ENCODE measurements at places on chromosomes 4 and X.

DNA sequence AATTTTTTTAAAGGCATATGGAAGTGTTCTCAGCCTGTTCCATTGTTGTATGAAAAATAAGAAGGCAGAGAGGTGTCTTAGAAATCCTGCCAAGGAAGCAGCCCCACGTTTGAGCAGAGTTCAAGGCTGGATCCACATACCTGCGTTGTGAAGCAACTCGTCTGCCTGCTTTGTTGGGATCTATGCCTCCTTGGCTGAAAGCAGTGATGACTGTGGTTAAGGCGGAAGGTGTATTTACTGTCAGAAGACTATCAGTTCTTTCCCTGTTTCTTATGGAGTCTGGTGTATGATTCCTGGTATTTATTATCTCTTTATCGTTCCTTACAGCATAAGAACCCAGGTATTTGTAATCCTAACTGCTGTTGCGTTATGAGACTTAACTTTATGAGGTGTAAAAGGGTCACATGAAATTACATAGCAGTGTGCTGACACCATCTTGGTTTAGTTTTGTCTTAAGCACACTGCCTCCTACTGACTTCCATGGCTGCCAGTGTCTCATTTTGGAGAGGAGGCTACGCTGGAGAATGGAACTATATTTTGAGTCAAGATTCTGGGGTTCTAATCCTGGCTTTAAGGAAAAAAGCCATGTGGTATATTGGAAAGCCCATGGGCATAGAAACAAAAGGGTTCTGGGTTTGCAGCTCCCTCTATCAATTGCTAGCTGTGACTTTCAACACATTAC is 3.1 kb upstream of the MSMO1 start:
- DNase-seq, result no peak

- DNase-seq, result peak; percentile 4
Observed at GRCh38 chrX:133776072-133776471, 209.3 kb downstream of the GPC3 start.

- no peak for DNase-seq
Observed at GRCh38 chr4:160498211-160498610, 1395.3 kb downstream of the RAPGEF2 start.

DNA sequence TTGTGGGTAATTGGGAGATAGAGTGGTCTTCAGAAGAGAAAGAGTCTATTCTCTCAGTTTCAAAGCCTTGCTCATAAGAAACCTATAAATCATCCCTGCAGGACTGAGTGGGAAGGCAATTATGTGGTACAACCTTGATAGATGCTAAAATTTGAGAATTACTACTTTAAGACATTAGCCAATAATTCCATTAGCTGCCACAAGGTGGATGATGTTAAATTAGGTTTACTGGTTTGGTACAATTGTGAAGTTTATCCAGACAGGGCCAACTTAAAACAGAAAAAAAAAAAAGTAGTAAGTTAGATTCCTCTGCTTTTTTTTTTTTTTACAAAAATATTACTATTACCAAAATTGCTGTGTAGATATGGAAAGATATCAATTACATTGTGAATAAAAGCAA is 73.2 kb upstream of the AMOT start:
- no peak for DNase-seq

DNA sequence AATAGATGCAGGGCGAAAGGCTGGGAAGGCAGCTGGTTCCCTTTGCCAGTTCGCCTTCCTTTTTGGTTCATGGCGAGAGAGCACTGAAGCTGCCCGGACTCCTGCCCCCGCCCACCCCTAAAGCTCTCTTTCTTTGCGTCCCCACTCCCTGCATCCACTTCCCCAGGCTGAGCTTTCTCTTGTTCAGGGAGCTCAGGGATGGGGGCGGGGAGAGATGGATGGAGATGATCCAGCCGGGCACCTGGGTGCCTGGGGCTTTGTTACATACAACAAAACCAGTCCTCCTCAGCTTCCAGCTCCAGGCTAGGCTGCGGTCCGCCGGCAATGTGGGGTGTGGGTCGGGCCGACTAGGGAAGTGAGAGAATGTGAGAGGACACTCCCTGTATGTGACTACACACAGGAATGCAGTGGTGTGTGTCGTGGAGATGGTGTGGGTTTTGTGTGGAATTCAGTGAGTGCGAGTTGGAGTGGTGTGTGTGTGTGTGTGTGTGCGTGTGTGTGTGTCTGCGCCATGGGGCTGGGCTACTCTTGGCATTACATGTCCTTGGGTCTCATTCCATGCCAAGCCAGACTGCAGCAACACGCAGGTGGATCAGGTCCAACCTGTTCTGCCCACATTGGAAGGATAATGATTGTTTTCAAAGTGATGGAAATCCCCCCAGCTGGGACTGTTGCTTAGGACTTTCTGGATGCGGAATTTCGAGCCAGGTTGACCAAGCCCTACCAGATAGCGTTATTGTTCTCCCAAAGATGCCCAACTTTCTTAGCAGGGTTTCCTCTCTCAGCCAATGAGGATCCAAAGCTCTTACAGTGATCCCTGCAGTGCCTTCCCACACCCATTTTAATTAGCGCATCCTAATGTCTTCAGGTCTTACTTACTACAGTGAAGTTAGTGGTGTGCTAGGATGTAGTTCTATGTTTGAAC is 149.4 kb upstream of the CHRDL1 start:
- DNase-seq, result no peak

GRCh38 chr4:146638786-146639505 is at the start of gene POU4F2:
POU4F2 (plus strand) TSS chr4:146638893; CDS start chr4:146639141, 248 bp downstream.
- no peak for DNase-seq

DNA sequence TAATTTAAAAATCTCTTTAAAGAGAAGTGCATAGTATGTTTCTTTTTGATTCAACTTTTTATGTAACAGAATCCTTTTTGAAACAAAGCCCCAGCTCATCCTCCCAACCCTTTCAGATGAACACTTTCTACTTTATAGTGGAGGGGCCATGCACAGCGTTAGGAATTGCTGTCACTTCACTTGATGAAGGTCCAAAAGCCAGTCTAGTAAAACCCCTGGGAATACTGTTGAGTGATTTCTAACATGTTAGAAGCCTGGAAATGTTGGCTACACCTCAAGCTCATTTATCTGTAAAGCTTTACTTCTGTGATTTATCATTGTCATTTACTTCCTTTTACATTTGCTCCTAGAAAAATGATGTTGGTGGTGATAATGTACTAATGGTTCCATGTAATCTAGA is 1608.9 kb upstream of the TENM3 start:
- no peak for DNase-seq

DNA sequence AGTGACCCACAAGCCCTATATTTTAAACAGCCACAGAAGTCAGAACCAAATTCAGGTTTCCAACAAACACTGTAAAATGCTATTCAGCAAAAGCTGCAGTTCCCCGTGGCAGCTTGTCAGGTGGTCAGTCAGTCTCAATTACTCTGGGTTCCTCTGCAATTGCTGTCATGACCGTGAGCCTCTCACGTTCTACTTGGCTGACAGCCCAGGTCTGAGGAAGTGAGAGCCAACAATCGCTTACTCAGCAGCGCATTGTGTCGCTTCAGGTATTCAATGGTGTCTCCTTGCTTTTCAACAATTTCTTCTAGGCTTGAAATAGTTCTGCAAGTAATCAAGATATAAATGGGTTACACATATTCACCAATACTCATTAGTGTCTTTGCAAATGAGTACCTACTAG is 25.8 kb downstream of the TRIM75 start:
- no peak for DNase-seq

DNA sequence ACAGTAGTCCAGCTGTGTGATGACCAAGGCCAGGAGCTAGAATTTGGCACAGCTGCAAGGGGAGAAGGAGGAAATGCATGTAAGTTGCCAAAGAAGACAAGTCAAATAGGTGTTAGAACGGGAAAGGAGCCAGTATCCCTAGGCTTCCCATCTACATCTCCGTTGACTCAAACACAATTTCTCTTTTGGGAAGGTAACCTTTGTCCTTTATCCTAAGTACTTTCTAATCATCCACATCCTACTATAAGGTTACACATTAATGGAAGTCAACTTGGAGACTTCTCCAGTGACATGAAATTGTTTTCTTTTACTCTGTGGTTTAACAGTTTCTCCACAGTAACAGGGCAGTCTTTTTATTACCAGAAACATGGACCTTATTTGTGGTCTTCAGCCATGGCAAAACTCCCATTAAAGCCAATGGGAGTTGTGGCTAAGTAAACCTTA is 620.0 kb downstream of the ANKRD50 start:
- no peak for DNase-seq

DNA sequence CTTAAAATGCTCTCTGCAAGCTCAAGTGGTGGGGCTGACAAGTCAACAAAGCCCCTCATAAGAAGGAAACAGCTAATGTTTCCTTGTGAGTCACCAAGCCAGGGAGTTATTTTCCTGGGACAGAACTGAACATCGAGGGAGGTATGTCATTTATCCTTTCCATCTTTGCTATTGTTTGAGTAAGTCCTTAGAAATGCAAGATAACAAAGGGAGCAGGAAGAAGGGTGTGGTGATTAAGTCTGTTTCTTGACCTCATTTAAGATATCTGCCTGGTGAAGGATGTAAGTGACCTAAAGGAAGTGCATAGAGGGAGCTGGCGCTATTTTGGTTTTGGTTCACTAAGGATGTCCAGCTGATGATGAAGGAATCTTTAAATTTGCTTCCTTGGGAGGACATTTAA is 39.9 kb downstream of the ATG4A start:
- DNase-seq, result no peak

GRCh38 chr4:85474818-85475630 is at the start of gene ARHGAP24:
ARHGAP24 (plus strand) TSS chr4:85475150.
- DNase-seq, result no peak

DNA sequence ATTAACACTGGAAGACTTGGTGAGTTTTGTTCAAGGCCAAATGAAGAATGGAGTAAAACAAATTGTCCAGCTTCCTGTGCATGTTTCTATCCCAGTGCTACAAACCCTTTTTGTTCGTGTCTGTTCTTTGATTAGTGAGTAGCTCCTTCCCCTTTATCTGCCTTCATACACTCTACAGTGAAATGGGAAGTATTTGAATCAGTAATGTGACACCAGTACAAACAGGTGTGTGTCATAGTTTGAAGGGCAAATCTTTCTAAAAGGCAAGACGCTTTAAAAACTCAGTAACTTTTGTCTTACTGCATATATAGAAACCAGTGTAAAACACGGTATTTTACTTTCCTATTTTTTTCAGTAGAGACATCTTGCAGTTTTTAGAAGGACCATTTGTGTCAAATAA is 5.9 kb downstream of the ARHGEF38 start:
- DNase-seq, result no peak

- no peak for DNase-seq
Observed at GRCh38 chrX:73818200-73819116, 255.5 kb downstream of the CHIC1 start.

GRCh38 chr4:4289941-4290850 is at the start of the genes LYAR and ZBTB49:
LYAR (minus strand) TSS chr4:4290154; CDS start chr4:4283742, 6,412 bp downstream.
ZBTB49 (plus strand) TSS chr4:4290251; CDS start chr4:4299946, 9,695 bp downstream.
- peak; percentile 97 for DNase-seq

- DNase-seq, result no peak
Observed at GRCh38 chrX:123324625-123325024, 140.5 kb downstream of the GRIA3 start.

- DNase-seq, result no peak
Observed at GRCh38 chrX:132958091-132958703, at the start of gene HS6ST2. HS6ST2 (minus strand) TSS chrX:132958629.

- DNase-seq, result no peak
Observed at GRCh38 chrX:112888916-112889315, 48.3 kb upstream of the AMOT start.

DNA sequence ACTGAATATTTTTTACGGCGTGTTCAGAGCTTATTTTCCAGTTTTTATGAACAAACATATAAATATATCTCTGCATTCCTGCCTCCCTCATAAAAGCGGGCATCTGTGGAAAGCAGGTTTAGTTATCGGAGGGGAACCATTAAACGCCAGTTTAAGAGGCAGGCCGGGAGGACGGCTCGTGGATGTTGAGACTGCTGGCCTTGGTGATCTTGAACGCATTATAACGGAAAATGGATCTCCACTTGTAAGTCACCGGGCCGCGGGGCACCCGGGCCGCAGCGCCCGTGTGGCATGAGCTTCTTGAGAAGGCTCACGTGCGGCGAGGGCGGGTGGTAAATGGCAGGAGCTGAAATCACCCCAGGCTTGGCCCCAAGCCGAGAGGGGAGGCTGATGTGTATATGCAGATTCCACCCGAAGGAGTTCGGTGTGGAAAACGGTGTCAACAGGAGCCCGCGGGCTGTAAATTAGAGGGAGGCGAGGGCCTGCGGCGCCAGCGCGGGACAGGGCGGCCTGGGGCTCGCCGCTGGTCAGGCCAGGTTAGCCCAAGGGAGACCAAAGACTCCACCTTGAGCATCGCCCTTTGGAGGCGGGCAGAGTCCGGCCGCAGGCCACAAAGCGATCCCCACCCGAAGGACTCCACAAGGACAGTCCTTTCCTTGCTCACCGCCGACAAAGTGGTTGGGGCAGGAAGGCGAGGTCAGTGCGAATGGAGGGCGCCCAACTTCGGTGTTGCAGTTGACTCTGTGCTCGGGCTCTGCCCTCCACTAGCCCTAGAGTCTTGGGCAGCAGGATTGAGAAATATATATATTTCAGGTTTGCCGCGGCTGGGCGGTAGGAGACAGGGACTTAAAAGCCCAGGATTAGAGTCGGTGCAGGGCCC is 1.3 kb upstream of the HAND2 start:
- no peak for DNase-seq

- DNase-seq, result no peak
Observed at GRCh38 chrX:148609515-148610327, 109.3 kb downstream of the AFF2 start.

- DNase-seq, result no peak
Observed at GRCh38 chr4:122012735-122013134, 60.9 kb upstream of the TRPC3 start.

DNA sequence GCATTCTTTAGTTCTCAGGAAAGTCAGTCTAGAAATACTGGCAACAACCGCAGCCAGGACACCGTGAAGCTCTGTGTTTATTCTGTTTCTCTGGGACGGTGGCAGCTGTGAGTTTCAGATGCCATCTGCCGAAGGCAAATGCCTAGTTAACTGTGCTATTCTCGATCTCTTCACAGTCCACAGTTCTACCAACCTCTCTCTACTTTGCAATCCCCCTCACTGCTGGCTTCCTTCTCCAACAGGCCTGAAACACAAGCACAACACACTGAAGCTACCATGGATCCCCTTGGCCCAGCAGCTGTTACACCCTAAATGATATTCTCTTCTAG is 118.8 kb downstream of the ZNF827 start:
- DNase-seq, result no peak

- no peak for DNase-seq
Observed at GRCh38 chr4:129239088-129239487, 143.1 kb downstream of the C4orf33 start.

DNA sequence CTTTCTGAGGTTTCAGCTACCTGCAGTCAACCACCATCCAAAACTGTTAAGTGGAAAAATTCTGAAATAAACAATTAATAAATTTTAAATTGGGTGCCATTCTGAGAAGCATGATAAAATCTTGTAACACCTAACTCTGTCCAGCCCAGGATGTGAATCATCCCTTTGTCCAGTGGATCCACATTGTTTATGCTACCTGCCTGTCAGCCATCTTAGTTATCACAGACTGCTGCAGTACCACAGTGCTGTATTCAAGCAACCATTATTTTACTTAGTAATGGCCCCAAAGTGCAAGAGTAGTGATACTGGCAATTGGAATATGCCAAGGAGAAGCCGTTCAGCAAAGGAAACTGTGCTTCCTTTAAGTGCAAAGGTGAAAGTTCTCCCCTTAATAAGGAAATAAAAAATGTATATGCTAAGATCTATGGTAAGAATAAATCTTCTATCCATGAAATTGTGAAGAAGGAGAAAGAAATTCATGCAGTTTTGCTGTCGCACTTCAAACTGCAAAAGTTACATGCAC is 20.6 kb downstream of the CAMK2D start:
- no peak for DNase-seq

GRCh38 chr4:140151699-140152012 is 2.3 kb downstream of the MAML3 start:
- DNase-seq, result no peak
